ENCODE measurements at places on chromosomes 16 and 17.
A peak's percentile ranks its signal among the peaks of the same experiment; 100 is the strongest.

- DNase-seq: peak; percentile 80
These were observed 17.5 kb upstream of the MT4 start for GRCh38 chr16:56547120-56547948.

DNA sequence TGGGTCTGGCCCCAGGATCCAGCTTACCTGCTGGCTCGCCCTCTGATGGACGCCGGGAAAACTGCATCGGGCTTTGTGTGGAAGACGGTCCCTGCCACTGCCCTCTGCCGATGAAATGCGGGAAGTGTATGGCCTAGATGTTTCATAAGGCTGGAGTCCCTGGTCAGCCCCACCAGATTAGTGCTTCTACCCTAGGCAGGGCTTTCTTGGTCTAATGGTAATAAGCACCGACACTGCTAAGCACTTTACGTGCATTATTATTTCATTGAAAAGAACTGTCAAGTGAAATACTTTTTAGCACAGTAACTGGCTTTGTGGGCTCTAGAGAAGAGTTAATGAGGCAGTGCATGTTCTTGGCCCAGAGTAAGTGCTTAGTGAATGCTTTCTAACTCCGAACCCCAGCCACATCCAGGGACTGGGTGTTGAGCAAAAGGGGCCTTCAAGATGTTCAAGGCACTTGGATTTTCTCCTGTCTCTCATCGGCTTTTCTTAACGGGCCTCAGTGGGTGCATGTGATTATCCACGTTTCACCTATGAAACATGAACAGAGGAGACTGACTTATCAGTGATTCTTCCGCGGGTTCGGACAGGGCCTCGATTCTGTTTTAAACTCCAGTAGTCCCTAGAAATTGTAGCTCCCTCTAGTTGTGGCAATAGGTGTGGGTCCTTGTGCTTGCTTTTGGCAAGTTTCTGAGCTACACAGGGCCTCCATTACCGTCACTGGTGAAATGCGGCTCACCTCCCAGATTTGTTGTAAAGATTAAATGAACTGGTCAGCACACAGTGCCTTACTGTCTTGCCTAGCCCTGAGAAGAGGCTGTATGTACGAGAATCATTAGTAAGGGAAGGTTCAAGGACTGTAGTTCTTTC lies 6.6 kb downstream of the TRAF4 start:
- peak; percentile 92 for DNase-seq

GRCh38 chr17:12927541-12928425 lies 90.0 kb downstream of the ELAC2 start:
- no peak for DNase-seq

DNA sequence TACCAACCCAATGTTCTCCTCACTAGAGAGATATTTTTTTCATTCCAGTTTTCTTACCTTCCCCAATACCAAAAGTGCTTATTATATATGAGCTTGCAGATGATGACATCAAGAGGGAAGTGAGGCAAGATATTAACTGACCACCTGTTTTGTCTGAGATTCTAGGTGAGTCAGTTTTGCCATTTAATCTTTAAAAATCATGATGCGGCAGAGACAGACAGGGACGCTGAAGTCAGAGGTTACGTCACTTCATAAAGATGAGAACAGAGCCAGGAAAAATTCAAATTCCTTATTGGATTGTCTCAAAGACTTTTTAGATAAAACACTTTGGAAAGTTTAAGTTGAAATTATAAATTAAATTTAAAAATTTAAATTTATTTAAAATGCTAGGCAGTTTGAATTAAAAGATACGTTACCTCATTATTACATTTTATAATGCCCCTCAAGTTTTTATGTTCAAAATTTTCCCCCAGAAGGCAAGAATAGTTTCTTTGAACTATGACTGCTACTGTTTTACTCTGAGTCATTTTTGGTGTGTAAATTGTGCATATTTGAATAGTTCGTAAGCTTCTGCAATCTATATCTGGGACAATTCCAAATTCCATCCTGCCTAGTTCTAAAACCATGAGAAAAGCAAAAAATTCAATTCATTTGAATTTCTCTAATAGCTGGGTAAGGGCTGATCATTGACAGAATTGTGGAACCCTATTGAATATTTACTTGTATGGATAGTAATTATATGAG lies 839.6 kb upstream of the GOT2 start:
- peak; percentile 70 for DNase-seq

DNA sequence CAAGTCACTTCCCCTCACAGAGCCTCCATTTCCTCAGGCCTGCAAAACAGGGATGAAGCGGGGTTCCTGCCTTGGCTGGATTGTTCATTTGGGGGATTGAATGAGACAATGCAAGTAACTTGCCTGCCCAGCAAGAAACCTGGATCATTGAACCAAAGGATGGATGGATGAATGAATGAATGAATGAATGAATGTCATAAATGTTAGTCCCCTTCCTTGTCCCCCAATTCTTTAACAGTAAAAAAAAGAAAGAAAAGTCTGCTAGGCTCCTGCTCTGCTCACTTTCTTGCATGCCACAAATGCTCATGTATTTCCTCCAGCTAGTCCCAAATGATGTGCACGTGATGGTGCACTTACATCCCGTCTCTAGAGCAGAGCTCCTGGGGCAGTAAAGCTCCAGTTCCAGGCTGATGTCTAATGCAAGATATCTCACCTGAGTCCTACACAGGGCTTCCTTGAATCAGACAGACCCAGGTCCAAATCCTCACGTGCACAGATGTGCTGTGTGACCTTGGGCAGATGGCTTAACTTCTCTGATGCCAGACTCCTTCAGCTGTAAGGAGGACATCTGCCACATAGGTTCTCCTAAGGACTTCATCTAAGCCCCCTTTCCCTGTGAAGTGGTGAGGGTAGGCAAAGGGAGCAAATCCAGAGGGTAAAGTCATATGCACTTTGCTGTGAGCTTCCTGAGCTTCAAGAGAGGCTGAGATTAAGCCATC lies 45.5 kb downstream of the C16orf82 start:
- no peak for DNase-seq

DNA sequence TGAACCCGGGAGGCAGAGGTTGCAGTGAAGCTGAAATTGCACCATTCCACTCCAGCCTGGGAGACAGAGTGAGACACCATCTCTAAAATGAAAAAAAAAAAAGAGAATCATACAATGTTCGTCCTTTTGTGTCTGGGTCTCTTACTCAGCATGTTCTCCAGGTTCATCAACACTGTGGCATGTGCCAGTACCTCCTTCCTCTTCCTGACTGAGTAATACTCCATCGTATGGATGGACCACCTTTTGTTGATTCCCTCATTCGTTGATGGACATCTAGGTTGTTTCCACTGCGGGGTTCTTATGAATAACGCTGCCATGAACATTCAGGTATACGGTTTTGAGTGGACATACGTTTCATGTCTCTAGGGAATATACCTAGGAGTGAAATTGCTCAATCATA lies 4.1 kb upstream of the HS3ST6 start:
- DNase-seq: no peak

DNA sequence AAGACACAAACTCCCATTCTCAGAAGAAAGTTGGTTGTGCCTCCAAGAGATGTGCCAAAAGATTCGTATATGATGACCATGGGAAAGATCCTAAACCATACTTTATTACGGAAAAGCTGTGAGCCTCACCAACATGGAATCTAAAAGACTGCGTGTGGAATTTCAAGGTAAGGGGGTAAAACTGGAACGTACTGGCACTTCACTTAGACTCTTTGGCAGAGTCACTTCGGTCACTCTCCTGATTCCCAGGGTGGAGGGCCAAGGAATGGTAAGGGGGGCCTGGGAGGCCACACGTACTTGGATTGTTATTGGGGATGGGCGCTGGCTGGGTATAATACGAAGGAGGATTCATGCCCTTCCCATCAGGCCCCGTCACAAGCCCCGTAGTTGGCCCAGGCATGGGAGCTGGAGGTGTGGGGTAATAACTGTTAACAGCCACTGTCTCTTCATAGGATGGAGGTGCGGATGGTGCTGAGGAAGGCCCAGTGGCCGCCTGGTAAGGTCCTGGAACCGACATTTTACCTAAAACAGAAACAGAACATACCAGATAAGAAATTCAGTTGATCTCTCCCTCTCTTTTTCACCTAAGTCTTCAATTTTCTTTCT lies 30.4 kb downstream of the LITAF start:
- no peak for DNase-seq

- peak; percentile 14 for DNase-seq
These were observed 328.6 kb downstream of the MAP2K6 start for GRCh38 chr17:69743091-69743490.

DNA sequence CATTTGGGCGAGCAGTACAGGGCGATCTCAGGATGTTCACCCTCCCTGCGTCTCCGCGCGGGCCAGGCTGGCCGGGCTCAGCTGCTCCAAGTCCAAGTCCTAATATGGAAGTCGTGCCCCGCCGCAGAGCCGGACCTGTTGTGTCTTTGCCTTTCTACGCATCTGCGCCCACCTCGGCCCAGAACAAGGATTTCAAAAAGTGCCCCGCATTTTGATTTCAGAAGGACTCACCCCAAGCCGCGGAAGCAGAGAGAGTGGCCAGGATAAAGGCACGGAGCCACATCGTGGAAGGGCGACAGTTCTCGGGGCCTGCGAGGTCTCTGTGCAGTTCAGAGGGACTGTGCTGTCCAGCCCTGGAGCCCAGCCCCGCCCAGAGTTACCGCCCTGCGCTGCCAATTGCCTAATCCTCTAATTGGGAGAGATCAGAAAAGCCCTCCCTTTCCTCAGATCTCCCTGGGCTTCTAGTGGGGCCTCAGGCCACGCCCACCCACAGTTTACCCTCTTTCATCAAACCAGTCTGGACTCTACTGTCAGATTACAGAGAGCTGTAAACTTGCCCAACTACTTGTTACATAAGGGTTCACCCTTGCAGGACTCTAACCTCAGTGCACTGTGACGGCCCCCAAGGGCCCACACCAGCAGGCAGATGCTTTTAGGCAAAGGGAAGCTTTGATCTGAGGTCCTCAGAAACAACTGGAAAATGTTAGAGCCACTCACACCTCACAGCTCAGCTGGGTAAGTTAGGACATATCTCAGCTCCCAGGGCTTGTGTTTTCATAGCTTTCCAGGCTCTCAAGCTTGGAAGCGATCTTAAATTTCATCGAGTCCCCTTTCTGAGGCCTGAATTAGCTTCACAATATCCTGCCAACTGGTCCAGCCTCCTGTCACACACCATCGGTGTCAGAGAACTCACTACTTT lies at the start of gene CES1:
Gene CES1 (minus strand): TSS at position 324 of the 919 bp plus-strand sequence. CDS start 41 bp downstream, at position 283.
- DNase-seq: no peak

DNA sequence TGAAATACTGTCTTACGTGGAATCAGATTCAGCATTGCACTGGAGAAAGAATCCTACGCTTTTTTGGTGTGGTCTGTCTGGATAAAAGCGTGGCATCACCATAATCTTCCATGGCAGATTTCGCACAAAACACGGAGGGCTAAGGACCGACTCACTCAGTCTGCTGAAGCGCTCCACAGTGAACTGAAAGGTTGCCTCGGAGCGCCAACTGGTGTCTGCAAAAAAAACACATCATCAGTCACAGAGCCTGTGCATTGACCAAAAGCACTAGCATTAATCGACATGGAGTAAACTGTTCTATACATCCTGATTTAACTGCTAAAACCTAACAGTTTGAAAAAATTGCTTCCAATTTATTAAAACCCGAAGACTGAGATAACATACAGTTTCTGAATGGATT lies 40.5 kb downstream of the USP7 start:
- DNase-seq: no peak

Data from mesenchymal stem cell (in vitro differentiated cells and primary cell).